Pancreas (tissue), 10 donors: ENCODE measurements at places on chromosomes 16 and 17. TPM values are rescaled to one million over a fixed set of nuclear protein-coding genes. Genes with fewer than 3 reads are reported as not detected.

ALOX15 gene
- total RNA-seq = not detected

WNT9B gene
- total RNA-seq = 0.21 TPM

CENPX gene
- 28.6 TPM for total RNA-seq

WFDC1 gene
- 0.09 TPM for total RNA-seq

KIF19 gene
- 0.24 TPM for total RNA-seq

GCGR gene
- 0.28 TPM for total RNA-seq

FBRS gene
- total RNA-seq = 22.7 TPM

CHST4 gene
- 2.6 TPM for total RNA-seq

SPNS3 gene
- total RNA-seq = 0.23 TPM

VPS25 gene
- total RNA-seq = 26.7 TPM

HP gene
- total RNA-seq = 1.2 TPM

- no peaks in the 10 kb centered on the region for H3K4me1 ChIP-seq
- DNase-seq = no peak
- no peak overlapping the region for H3K4me3 ChIP-seq
- H3K27me3 ChIP-seq = no peaks in the 10 kb centered on the region
These were observed 121.5 kb downstream of the KATNIP start for GRCh38 chr16:27671410-27671809.

- no peak overlapping the region for H3K4me3 ChIP-seq
- DNase-seq = peak; percentile 31
- no peaks in the 10 kb centered on the region for H3K36me3 ChIP-seq
- H3K4me1 ChIP-seq = no peaks in the 10 kb centered on the region
- no peak overlapping the region for H3K27ac ChIP-seq
These were observed 39.2 kb upstream of the ABCC12 start for GRCh38 chr16:48194828-48195556.

GRCh38 chr17:62898239-62898864 lies 67.7 kb upstream of the TANC2 start:
- H3K36me3 ChIP-seq = no peaks in the 10 kb centered on the region
- DNase-seq = no peak
- H3K27ac ChIP-seq = no peak overlapping the region
- H3K27me3 ChIP-seq = no peaks in the 10 kb centered on the region

DNA sequence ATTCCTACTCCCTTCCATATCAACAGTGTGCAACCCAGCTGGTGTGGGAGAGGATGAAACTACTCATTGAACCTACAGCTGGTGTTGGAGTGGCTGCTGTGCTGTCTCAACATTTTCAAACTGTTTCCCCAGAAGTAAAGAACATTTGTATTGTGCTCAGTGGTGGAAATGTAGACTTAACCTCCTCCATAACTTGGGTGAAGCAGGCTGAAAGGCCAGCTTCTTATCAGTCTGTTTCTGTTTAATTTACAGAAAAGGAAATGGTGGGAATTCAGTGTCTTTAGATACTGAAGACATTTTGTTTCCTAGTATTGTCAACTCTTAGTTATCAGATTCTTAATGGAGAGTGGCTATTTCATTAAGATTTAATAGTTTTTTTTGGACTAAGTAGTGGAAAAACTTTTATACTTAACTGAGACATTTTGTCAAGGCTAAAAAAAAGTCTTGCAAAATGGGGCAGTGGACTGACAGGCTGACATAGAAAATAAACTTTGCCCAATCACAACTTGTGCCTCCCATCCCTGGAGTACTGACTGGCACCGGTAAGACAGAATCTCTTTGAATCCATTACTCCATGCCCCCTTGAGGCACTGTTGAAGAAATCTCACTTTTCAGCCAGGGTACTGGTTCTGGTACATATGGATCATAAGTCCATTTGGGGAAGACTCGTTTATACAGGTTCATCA lies 12.5 kb downstream of the TSR1 start:
- no peaks in the 10 kb centered on the region for H3K4me1 ChIP-seq
- no peaks in the 10 kb centered on the region for H3K36me3 ChIP-seq
- H3K4me3 ChIP-seq = no peak overlapping the region

DNA sequence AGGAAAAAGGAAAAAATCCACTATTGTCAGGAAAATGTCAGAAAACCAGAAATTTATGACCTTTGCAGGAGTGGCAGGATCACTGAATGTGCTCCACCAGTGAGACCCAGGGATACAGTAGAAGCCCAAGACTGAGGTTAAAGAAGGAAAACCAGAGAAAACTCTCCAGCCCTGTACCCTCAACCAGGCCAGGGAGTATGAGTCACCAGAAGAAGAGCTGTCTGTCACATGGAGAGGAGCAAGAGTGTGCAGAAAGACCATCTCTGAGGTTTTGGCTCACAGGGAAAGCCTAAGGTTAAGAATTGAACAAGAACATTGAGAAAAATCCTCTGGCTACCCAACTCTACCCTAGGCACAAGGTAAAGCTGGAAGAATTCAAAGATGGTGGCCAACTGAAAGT lies 47.6 kb upstream of the MON1B start:
- DNase-seq = no peak
- no peaks in the 10 kb centered on the region for H3K27me3 ChIP-seq
- no peak overlapping the region for H3K4me3 ChIP-seq
- H3K27ac ChIP-seq = no peak overlapping the region
- H3K4me1 ChIP-seq = no peaks in the 10 kb centered on the region
- H3K36me3 ChIP-seq = no peaks in the 10 kb centered on the region

GRCh38 chr17:80781211-80781610 lies 210.4 kb upstream of the CHMP6 start:
- H3K36me3 ChIP-seq = no peaks in the 10 kb centered on the region
- H3K27ac ChIP-seq = no peak overlapping the region
- no peak for DNase-seq
- H3K4me3 ChIP-seq = no peak overlapping the region
- no peaks in the 10 kb centered on the region for H3K4me1 ChIP-seq

- no peaks in the 10 kb centered on the region for H3K36me3 ChIP-seq
- peaks cover 24% of the 10 kb centered on the region for H3K4me1 ChIP-seq
- DNase-seq = no peak
- H3K4me3 ChIP-seq = no peak overlapping the region
- H3K27me3 ChIP-seq = no peaks in the 10 kb centered on the region
These were observed 341.4 kb downstream of the CA10 start for GRCh38 chr17:51817117-51817516.

- H3K4me3 ChIP-seq = peak within 1 kb of the TSS; percentile 28
- no peaks in the 10 kb centered on the region for H3K36me3 ChIP-seq
- no peak within 1 kb of the TSS for H3K27ac ChIP-seq
- peaks cover 3% of the 10 kb centered on the region for H3K4me1 ChIP-seq
These were observed at the start of gene HIC1 for GRCh38 chr17:2054512-2055291. Gene HIC1 (plus strand): TSS chr17:2055103. CDS start chr17:2056691, 1,588 bp downstream.

GRCh38 chr17:50214976-50215760 lies 13.7 kb upstream of the COL1A1 start:
- DNase-seq = no peak
- H3K4me1 ChIP-seq = no peaks in the 10 kb centered on the region
- H3K36me3 ChIP-seq = no peaks in the 10 kb centered on the region

DNA sequence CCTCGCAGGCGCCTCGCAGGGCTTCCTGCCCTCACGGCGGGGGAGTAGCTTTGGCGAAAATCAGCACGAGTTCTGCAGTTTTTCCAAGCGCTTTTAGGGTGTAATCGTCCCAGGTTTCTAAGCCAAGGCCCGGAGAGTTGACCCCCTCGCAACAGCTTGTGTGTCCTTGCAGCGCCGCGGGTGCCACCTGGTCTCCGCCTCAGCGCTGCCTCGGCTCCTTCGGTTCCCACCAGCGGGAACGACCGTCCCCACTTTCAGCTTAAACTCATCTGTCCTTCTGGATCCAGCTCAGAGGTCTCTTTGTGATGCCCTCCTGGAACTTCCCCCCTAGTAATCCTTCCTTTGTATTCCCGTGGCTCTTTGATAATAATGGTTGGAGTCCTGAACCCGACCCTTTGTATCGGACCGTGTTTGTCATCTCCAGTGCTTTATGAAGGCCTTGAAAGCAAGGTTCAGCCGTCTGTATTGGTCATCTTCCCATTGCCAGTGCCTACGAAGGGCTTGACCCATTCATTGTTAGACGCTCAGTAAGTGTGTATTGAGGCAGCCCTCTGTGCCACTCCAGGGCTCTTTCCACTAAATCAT lies 858 bp upstream of the SMARCE1 start:
- H3K4me3 ChIP-seq = peak overlapping the region; percentile 94
- no peak for DNase-seq
- peaks cover 29% of the 10 kb centered on the region for H3K4me1 ChIP-seq
- peak overlapping the region; percentile 99 for H3K27ac ChIP-seq
- H3K27me3 ChIP-seq = no peaks in the 10 kb centered on the region

- no peak overlapping the region for H3K27ac ChIP-seq
- DNase-seq = peak; percentile 36
- no peak overlapping the region for H3K4me3 ChIP-seq
- peaks cover 45% of the 10 kb centered on the region for H3K36me3 ChIP-seq
- H3K4me1 ChIP-seq = no peaks in the 10 kb centered on the region
These were observed 62.0 kb downstream of the IL21R start for GRCh38 chr16:27463741-27464591.

DNA sequence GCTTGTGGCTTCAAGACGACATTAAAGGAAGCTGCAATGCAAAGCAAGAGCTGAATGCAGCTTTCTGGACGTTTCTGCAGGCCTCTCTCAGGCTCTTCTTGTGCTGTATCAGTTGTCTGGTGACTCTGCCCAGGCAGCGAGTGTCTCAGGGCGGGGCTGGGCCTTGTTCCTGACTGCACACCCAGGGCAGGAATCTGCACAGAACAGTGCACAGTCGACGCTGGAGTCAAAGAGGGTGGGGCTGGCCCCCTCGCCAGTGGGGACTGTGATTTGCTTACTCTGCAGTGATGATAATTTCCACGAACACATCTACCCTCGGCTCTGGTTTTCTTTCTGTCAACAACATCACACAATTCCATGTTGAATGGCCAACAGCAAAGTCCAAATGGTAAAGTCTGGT lies 60.7 kb downstream of the IRF8 start:
- H3K27ac ChIP-seq = no peak overlapping the region
- H3K4me1 ChIP-seq = no peaks in the 10 kb centered on the region
- no peaks in the 10 kb centered on the region for H3K27me3 ChIP-seq
- no peaks in the 10 kb centered on the region for H3K36me3 ChIP-seq
- H3K4me3 ChIP-seq = no peak overlapping the region
- DNase-seq = no peak

- no peak overlapping the region for H3K27ac ChIP-seq
- no peaks in the 10 kb centered on the region for H3K36me3 ChIP-seq
- DNase-seq = no peak
- no peaks in the 10 kb centered on the region for H3K4me1 ChIP-seq
- H3K4me3 ChIP-seq = no peak overlapping the region
These were observed 18.7 kb downstream of the CTU2 start for GRCh38 chr16:88724855-88725555.

GRCh38 chr17:80793421-80793820 lies 198.2 kb upstream of the CHMP6 start:
- H3K4me1 ChIP-seq = no peaks in the 10 kb centered on the region
- no peak for DNase-seq
- H3K4me3 ChIP-seq = no peak overlapping the region
- no peaks in the 10 kb centered on the region for H3K36me3 ChIP-seq
- H3K27me3 ChIP-seq = no peaks in the 10 kb centered on the region
- no peak overlapping the region for H3K27ac ChIP-seq

DNA sequence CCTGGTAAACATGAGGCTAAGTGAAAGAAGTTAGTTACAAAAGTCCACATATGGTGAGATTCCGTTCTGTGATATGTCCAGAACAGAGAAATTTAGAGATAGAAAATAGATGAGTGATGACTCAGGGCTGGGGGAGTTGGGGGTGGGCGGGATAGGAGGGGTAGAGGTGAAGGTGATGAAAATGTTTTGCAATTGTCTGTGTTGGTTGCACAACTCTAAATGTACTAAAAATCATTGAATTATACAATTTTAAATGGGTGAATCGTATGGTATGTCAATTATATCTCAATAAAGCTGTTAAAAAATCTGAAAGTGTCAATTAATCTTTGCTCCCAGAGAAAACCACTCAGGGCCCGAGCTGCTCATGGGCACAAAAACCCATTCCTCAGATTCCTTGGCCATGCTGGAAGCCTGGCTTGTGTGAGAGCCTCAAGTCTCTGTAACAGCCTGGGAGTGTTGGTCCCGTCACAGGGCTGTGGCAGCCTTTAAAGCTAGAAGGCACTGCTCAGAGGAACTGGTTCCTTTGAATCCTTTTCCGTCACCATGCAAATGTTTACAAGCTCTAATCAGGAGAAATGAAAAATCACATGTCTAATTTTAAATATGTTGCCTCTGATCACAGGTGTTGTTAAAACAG lies 225.3 kb downstream of the WWOX start:
- H3K27me3 ChIP-seq = no peaks in the 10 kb centered on the region
- no peaks in the 10 kb centered on the region for H3K36me3 ChIP-seq
- H3K27ac ChIP-seq = no peak overlapping the region
- no peaks in the 10 kb centered on the region for H3K4me1 ChIP-seq
- no peak for DNase-seq

DNA sequence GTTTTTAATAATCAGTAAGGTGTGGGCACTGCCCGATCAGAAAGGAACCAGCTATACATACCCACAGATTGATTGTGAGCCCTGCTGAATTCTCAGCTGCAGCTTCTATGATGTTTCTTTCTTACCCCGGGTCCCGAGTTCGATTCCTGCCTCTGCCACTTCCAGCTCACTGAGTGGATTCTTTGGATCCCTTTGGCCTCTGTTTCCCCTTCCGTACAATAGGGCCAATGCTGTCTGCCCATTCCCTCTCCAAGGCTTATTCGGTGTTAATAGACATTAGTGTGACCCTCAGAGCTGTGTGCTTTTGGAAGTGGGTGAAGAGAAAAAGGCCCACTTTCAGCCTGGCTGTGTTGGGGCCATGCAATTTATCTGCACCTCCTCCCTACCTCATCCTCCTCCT lies 115.8 kb downstream of the IRX5 start:
- no peaks in the 10 kb centered on the region for H3K27me3 ChIP-seq
- no peaks in the 10 kb centered on the region for H3K4me1 ChIP-seq
- no peak overlapping the region for H3K4me3 ChIP-seq
- no peak for DNase-seq
- no peak overlapping the region for H3K27ac ChIP-seq

- no peak overlapping the region for H3K27ac ChIP-seq
- H3K36me3 ChIP-seq = no peaks in the 10 kb centered on the region
- H3K27me3 ChIP-seq = no peaks in the 10 kb centered on the region
- no peaks in the 10 kb centered on the region for H3K4me1 ChIP-seq
These were observed 957 bp downstream of the VPS25 start for GRCh38 chr17:42774066-42774745.

GRCh38 chr17:74595037-74595750 lies 3.1 kb upstream of the CD300LD start:
- no peaks in the 10 kb centered on the region for H3K27me3 ChIP-seq
- H3K4me1 ChIP-seq = no peaks in the 10 kb centered on the region
- H3K36me3 ChIP-seq = no peaks in the 10 kb centered on the region
- no peak overlapping the region for H3K4me3 ChIP-seq
- no peak for DNase-seq
- H3K27ac ChIP-seq = no peak overlapping the region

GRCh38 chr17:17350491-17351355 lies 47.5 kb downstream of the NT5M start:
- no peaks in the 10 kb centered on the region for H3K27me3 ChIP-seq
- no peaks in the 10 kb centered on the region for H3K36me3 ChIP-seq
- H3K4me1 ChIP-seq = no peaks in the 10 kb centered on the region
- DNase-seq = no peak
- H3K27ac ChIP-seq = no peak overlapping the region

GRCh38 chr17:64146418-64147109 lies 16.6 kb upstream of the ERN1 start:
- DNase-seq = peak; percentile 61
- H3K36me3 ChIP-seq = peaks cover 2% of the 10 kb centered on the region
- peak overlapping the region; percentile 98 for H3K27ac ChIP-seq
- H3K4me1 ChIP-seq = peaks cover 38% of the 10 kb centered on the region
- H3K27me3 ChIP-seq = no peaks in the 10 kb centered on the region
